OCI-LY7 (cell line): ENCODE measurements at places on chromosomes 3 and 15.

DNA sequence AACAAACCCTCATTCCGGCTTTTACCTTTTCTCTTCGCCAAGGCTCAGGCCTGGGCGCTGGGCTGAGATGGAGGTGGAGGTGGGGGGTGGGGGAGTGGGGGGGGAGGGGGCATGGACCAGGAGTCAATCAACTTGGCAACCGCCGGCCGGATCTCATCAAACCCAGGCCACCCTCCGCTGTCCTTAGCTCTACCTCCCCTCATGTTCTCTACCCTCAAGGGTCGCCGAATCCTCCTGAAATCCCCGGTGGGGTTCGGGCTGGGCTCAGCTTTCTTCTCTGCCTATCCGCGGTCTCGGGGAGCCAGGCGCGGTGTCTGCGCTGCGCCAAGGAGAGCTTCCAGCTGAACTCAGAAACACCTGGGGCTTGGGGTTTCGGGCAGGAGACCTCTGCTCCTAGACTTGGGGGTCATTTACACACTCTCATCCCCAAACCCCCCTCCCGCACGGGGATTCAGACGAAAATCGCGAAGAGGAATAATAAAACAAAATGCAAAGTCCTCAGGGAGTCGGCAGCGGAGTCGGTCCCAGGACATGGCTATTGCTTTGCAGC lies 2.5 kb downstream of the ONECUT1 start:
- DNase-seq, result no peak

- DNase-seq, result no peak
Measured at GRCh38 chr3:44019736-44020135, 221.9 kb upstream of the TOPAZ1 start.

DNA sequence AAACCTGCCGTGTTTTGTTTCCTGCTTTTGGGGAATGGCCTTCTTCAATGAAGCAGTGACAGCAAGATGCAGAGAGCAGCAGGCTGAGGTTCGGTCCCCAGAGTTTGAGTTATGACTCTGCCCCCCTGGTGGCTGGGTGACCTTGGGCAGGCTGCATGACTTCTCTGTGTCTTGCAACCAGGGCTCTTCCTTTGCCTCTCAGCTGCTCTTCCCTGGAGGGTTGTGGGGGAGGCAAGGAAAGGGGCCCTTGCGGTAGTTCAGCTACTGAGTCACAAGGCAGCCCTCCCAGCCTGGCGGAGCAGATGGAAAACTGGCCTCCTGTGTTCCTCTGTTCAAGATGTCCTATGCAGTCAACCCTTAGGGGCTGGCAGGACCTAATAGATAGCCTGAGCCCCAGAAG lies 17.1 kb downstream of the CTXND1 start:
- peak; percentile 42 for DNase-seq

DNA sequence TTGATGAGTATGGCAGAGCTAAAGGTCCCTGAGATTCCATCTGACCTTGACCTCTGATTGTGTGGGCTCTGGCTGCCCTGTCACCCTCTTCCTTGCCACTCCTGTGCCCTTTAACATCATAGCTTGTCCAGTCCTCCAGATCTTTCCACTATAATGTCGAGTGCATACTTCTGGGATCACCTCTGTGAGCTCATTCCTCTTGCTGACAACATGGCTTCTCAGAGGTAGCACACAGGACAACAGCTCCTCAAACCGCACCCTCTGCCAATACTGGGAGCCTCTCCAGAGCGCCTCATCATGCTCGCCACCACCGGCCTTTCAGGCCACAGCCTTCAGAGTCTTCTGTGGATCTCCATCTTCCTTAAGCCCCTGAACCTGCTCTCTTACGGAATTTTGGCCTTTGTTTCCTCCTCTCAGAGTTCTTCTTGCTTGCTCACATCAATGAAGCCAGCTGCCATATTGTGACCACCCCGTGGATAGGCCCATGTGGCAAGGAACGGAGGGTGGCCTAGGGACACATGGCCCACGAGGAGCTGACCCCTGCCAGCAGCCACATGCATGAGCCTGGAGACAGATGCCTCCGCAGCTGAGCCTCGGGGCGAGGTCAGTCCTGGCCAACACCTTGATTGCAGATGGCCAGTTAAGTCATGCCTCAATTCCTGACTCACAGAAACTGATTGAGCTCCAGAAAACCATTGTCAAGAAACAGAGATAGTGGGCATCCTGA lies 31.1 kb downstream of the PLA2G4D start:
- DNase-seq, result no peak

DNA sequence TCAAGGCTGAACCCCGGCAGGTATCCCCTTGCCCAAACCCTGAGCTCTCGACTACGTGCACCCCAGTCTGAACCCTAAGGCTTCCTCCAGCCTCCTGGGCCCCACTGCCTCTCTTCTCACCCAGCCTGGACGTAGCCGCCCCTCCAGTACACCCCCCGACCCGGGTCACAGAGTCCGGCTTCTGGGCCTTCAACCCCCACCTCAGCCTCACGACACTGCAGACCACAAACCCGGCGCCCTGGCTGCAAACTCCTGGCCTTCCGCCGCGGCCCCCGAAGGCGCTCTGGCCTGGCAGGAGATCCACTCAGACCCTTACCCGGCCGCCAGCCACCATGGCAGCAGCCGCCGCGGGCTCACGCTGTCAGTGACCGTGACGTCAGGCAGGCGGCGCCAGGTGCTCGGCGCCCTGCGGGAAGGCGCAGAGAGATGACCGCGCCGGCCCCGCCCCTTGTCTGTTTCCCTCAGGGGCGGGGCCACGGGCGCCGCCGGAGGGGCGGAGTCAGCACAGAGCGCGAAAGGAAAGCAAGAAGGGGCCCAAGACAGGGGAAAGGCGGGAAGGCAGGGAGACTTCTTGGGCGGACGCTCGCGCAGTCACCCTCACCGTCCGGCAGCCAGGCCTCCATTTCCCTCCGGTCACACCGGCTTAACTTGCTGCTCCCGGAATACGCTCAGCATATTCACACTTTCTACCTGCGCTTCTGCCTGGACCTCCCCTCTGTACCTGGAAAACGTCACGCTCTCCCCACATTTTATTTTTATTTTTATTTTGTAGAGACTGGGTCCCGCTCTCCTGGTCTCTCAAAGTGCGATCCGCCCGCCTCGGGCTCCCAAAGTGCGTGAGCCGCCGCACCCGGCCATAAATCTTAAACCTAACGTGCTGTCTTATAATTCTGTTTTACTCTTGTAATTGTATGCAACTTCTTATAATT lies at the start of gene RMDN3:
TSS of gene RMDN3 (minus strand) at position 372 of the 929 bp plus-strand sequence. CDS start 471 bp downstream, outside the sequence.
- peak; percentile 97 for DNase-seq

DNA sequence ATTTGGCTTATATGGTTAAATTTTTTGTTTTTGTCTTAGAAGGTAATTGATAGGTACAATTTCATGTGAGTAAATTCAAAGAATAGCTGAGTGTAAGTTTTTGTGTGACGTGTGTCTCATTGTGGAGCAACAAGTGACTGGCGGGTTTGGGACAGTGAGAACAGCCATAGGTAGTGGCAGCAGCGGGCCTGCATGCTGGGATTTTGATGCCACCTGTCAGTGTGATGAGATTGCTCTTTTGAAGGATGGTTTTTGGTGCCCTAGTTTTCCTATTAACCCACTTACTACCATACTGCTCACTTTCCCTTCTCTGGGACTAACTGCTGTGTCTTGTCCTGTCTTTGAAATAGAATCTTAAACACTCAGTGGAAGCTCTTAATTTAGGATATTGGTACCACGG lies 522.6 kb downstream of the NAALADL2 start:
- no peak for DNase-seq

- DNase-seq, result no peak
Measured at GRCh38 chr3:42529468-42529867, 27.0 kb downstream of the VIPR1 start.

DNA sequence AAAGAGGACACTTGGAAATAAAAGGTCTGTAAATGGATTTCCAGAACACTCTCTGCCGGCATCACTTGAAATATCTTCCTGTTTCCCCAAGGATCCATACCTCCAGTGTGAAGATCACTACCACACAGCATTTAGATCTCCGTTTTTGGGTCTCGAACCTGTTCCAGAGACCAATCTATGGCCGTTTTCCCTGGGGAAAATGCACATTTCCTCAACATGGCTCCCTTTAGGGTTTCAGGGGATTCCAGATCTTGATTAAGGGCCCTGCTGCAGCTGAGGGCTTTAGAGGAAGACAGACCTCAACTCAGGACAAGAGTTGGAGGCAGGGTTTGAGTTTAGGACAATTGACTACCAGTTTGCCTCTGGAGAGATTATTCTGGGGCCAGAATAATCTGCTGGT lies 2.1 kb downstream of the CTSH start:
- DNase-seq, result no peak

DNA sequence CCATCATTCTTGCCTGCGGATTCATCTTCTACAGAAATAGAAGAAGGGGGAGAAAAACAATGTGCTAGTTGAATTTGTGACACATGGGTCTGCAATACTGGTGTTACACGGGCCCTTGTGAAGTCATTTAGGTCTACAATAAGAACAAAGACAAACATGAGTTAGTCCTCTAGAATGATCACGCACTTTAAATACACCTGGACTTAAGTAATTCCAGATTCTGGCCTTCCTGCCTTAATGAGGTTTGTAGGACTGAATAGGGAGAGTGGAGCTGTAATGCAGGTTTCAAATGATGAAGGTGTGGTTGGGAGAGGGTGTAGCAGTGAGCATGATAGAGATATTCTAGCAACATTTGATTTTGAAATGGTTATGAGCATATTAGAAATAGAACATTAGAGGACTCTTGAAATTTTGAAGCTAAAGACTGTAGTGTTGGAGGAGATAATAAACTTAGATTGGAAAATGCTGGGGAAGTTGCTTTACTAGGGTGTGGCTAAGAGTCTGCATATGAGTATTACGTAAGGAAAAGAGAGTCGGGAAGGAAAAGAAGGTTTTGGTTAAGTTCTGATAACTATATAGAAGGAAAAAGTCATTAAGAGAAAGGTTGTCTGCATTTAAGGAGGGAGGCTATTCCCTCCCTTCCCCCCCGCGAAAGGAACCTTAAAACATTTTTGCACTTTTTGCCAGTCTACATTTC lies 606 bp downstream of the EIF2A start:
- no peak for DNase-seq

- DNase-seq, result no peak
Measured at GRCh38 chr3:115666920-115667737, 43.8 kb downstream of the GAP43 start.

- no peak for DNase-seq
Measured at GRCh38 chr3:10442151-10442795, 63.1 kb downstream of the ATP2B2 start.
